ENCODE measurements at places on chromosomes 2 and 18.
A peak's percentile ranks its signal among the peaks of the same experiment; 100 is the strongest.

DNA sequence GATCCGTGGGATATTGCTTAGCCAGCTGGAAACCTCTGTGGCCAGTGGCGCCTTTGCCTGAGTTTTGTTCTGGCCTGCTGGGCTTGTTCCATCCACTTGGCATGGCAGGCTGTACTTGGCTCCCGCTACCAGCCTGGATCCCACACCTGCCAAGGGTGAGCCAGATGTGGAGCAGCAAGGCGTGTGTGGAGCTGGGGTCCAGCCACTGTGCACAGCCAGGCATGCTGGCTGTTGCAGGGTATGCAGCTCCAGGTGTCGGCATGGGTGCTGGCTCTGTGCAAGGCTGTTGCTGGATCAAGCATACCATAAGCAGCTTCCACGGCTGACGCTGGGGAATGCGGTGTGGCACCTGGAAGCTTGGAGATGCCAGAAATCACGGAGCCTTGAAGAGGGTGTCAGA lies 34.5 kb downstream of the PTPN4 start:
- DNase-seq, result no peak

- DNase-seq, result no peak
Measured at GRCh38 chr2:106158871-106159270, 35.2 kb downstream of the UXS1 start.

GRCh38 chr2:233977296-233977837 lies 60.2 kb downstream of the TRPM8 start:
- DNase-seq, result no peak

DNA sequence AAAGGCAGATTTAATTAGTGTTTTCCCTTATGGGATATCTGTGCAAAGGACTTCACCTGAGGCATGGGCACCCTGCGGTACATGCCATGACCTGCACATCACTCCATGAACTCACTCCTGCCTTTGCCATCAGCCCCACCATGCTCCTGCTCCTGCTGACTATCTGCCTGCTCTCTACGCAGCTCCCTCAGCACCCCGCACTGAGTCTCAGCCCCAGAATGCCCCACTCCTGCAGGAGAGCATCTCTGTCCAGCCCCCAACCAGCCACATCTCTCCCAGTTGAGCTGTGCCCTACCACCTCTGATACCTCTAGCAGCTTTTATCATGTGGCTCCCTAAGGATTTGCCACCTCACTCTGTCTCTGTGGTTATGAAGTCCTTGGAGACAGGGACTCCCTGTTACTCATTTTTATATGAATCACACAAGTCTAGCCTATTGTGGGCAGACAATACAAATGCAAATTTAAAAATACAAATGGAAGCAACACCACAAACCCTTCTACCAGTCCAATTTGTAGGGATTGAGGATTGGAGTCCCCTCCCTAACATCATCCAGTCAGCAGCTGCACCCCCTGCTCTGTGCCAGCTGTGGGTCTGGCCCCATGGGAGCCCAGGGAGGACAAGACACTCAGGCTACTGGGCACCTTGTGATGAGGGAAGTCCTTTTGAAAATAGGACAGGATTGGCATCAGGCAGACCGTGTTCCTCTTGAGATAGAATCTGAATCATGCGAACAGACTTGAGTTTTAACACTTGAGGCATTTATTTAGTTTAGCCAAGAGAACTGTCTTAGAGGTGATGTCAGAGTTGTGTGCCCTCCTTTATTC lies 689.6 kb upstream of the HS6ST1 start:
- no peak for DNase-seq

- DNase-seq, result no peak
Measured at GRCh38 chr2:241063587-241063986, 38.5 kb downstream of the MTERF4 start.

GRCh38 chr2:222952204-222952603 lies 91.4 kb downstream of the ACSL3 start:
- no peak for DNase-seq

- DNase-seq, result no peak
Measured at GRCh38 chr2:32453242-32454062, 96.6 kb downstream of the BIRC6 start.

DNA sequence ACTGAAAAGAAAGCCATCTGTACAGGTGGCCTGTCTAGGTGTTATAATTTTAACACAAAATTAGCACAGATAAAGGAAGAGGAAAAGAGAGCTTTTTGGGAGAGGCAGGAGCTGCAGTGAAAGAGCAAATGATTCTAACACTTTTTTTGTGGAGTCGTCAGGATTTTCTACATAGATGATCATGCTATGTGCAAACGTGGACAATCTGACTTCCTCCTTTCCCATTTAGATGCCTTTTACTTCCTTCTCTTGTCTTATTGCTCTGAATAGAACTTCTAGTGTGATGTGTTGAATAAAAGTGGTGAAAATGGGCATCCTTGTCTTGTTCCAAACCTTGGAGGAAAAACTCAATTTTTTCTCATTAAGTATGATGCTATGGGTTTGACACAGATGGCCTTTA lies 334.5 kb downstream of the NBAS start:
- no peak for DNase-seq

- no peak for DNase-seq
Measured at GRCh38 chr2:63029058-63029457, 21.6 kb upstream of the OTX1 start.

DNA sequence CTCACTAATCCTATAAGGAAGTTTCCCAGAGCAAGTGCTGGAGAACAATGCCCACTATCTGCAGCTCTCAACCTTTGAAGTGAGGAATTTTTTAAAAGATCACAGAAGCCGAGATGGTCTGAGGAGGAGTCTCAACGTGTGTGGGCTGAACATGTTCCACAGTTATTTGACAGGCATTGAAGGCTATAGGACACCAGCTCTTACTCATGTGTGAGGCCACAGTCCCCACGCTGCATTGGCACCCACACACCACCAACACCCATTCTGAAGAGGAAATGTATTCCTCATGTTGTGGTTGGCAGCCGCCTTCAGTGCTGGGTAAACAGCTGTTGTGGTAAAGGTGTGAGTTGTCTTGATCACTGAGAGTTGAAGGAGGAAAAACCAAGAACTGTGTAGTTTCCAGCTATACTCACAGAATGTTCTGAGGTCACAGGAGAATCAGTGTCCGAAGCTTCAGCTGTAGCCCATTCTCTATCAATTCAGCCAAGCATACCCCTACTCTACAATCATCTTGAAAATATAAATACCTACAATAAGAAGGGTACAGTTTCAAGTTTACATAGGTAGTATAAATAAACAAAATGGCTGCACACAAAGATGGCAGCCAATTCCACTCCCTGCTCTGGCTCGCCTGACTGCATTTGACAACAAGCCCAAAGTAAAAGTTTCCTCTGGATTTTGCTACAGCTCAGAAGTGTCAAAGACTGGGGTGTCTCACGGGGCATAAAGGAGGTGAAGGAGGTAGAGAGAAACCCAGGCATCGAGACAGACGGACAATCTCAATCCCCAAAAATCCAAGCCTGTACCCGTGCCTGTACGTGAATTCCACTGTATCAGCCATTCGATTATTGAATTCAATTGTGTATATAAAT lies 12.1 kb downstream of the CD226 start:
- DNase-seq, result no peak

DNA sequence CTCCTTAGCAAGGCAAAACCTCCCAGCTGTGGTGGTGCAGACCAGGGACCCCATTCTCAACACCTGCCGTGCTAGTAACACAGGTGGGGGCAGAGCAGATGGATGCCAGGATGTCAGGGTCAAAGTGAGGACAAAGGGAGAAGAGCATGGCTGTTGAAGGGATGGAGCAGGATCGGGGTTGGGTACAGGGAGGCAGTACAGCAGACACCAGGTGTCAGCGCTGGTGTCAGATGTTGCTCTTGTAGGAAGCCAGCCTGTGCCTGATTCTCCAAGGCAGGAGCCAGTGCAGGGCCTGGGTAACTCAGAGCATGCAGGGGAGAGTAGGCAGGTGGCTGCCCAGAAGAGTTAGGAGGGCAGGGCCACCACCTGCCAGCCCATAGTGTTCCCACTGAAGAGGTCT lies 222.1 kb upstream of the SPRED2 start:
- DNase-seq, result no peak

DNA sequence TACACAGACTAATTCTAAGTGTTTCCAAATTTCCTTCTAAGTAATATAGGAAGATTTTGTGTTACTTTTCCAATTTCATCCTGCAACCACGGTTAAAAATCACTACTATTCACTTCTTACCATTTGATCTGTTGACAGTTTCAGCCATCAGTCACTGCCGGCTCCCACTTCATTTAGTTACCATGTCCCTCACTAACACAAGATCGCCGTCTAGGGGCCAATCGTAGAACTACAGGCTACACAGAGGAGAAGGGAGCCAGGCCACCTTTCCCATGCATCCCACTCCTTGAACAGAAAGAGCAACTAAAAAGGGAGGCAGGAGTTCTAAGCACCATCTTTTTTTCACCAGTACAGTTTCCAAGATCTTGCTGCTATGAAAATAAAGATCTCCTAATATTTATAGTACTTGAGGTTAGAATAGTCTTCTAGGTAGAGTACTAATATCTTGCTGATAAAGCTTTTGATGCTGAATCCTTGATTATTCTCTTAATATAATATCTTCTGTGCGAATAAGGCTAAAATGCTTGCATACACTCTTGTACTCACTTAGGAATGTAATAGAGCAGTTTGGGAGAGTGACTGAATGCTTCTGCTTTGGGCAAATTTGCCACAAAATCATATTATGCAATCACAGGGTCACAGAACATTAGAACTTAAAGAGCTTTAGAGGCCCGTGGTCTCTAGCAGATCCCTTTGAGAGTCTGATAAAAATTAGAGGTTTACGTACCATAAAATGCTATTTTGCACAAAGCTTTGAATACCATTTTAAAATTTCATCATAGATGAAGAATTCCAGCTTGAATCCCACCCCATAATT lies 39.5 kb upstream of the CYP1B1 start:
- DNase-seq, result peak; percentile 69

DNA sequence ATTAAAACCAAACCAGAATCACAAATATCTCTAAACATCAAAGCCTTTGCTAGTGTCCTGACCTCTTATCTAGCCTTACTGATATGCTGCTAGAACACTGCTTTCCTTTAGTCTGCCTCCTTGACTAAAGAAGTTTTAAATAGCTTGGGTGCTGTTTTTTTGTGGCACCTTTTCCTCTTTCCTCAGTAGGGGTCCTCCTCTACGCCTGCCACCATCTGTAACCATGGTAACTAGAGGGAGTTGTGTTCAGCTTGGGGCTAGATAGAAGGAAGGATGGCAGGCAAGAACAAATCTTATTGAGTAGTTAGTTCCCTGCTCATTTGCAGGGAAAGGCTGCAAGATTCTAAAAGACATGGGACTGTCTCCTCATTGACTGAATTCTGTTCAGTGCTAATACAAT lies 86.0 kb downstream of the TAF4B start:
- no peak for DNase-seq

DNA sequence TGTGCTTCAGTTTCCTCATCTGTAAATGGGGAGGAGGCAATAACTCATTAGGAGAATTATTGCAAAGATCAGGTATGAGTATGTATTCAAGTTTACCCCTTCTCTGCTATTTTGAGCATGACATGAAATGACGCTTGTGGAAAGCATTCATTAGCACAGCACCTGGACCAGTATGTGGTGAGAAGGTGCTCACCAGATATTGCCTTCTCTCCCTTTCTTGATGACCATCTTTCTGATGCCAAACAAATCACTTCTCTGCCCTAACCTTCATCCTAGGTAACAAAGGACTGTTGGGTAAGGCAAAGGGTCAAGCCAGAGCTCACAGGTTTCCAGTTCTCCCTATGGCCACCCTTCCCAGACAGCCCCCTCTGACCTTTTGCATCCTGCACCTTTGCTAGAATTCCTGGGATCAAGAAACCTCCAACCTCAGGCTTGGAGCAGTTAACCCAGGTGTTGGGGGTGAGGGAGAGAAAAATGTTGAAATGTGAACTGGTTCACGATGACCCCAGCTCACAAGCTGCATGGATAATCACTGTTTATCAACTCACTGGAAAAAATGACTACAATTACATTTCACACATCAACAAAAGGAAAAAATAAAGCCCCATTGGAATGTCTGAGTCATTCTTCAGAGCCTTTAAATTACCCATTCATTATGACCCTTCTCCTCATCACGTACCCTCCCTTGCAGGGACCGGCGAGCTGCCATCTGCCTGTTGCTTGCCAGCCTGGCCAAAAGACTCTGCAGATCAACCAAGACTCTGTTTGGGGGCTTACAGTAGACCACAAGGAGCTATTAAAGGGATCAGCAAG lies 41.6 kb downstream of the LBH start:
- DNase-seq, result no peak

- no peak for DNase-seq
Measured at GRCh38 chr18:37402735-37403099, 162.9 kb downstream of the CELF4 start.

Data from right kidney (tissue), 9 donors.